ENCODE measurements at places on chromosomes 1 and 21.

DNA sequence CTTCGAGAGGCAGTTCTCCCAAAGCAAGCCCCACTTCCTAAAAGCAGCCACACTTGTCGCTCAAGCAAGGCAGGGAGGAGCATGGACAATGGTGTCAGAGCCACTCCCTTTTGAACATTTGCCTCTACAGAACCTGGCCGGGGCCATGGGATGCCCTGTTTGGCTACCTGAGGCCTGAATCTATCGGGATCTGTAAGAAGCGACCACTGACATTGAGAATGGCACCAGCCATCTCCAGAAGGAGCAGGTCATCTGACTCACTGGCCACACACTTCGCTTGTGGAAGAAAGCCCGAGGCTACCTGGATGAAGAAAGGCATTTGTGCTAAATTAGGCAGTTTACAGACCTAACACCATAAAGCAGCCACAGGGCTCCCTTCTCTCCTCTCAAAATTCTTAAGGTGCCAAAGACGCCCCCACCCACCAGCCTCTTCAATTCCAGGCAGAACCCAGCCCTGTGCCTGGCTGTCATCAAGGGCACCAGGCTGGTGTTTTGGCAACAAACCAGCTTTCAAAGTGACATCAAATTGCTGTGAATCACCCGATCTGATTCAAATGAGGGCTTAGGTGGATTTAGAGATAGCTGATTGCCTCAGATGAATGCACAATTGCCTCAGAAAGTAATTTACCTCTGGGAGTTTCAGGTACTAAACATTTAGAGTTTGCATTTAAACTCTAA lies 104.8 kb downstream of the ETS2 start:
- no peak overlapping the region for H3K4me3 ChIP-seq
- no peak for DNase-seq
- no peak overlapping the region for H3K27ac ChIP-seq
- H3K27me3 ChIP-seq, result no peaks in the 10 kb centered on the region
- no peaks in the 10 kb centered on the region for H3K36me3 ChIP-seq

GRCh38 chr1:240468656-240469055 lies 143.3 kb downstream of the GREM2 start:
- no peak overlapping the region for H3K4me3 ChIP-seq
- no peak overlapping the region for H3K27ac ChIP-seq
- H3K36me3 ChIP-seq, result no peaks in the 10 kb centered on the region
- no peaks in the 10 kb centered on the region for H3K4me1 ChIP-seq

DNA sequence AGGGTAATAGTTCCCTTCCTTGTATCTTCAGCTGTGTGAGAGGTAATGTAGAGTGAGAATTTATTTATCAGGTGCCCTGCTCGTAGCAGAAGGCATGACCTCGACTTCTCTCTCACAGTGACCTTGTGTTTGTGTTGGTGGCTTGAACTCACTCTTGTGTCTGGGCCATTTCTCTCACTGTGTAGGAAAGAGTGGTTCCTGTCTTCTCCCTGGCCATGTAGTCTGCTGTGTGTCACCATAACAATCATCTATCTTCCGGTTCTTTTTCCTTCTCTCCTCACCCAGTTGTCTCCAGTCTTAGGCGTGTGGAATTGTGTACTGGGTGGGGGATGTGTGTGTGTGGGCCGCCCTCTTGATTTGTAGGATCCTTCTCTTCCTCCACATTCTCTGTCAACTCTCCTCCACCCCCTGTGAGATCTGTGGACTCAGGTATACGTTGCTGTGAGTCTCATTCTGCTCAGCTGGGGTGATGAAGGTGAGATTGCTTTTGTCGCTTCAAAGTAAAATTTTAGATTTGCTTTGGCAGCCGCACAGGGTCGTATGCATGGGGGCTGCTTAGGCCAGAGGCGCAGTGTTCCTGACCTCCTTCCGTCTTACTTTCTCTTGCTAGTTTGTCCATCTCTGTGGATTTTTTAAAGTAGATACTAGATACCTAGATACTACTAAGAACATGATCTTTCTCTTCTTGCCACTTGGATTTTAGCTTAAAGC lies 31.6 kb downstream of the MAPKAPK2 start:
- peaks cover 30% of the 10 kb centered on the region for H3K4me1 ChIP-seq
- H3K4me3 ChIP-seq, result no peak overlapping the region
- no peaks in the 10 kb centered on the region for H3K36me3 ChIP-seq
- H3K27me3 ChIP-seq, result no peaks in the 10 kb centered on the region
- no peak overlapping the region for H3K27ac ChIP-seq

GRCh38 chr1:226344441-226345259 lies 35.7 kb upstream of the LIN9 start:
- no peak overlapping the region for H3K27ac ChIP-seq
- H3K4me3 ChIP-seq, result no peak overlapping the region
- no peaks in the 10 kb centered on the region for H3K4me1 ChIP-seq
- no peak for DNase-seq

DNA sequence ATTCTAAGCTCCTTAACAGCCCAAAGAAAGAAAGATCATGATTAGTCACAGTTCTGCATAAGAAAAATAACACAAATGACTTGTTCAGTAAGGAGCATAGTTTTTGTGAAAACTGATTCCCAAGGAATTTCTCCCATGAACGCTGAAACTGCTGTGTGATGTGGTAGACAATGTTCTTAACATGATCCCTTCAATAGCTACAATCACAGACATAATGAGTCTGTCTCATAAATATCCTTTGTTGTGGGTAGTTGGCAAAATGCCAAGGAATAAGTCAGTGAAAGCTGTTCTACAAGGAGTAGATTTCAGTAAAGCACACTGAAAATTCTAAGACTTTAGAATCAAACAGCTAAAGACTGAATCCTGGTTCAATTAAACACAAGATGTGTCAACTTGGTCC lies 404.8 kb downstream of the HLX start:
- no peak overlapping the region for H3K4me3 ChIP-seq
- DNase-seq, result no peak
- H3K36me3 ChIP-seq, result no peaks in the 10 kb centered on the region
- H3K4me1 ChIP-seq, result no peaks in the 10 kb centered on the region
- no peaks in the 10 kb centered on the region for H3K27me3 ChIP-seq

GRCh38 chr1:222632749-222633148 lies 14.9 kb downstream of the MIA3 start:
- H3K4me1 ChIP-seq, result no peaks in the 10 kb centered on the region
- no peaks in the 10 kb centered on the region for H3K27me3 ChIP-seq
- no peak overlapping the region for H3K27ac ChIP-seq
- no peak overlapping the region for H3K4me3 ChIP-seq
- H3K36me3 ChIP-seq, result peaks cover 66% of the 10 kb centered on the region
- no peak for DNase-seq

GRCh38 chr1:209617047-209617673 lies 33.6 kb downstream of the CAMK1G start:
- H3K27me3 ChIP-seq, result no peaks in the 10 kb centered on the region
- no peaks in the 10 kb centered on the region for H3K36me3 ChIP-seq
- DNase-seq, result no peak
- H3K27ac ChIP-seq, result no peak overlapping the region
- H3K4me3 ChIP-seq, result no peak overlapping the region

- no peaks in the 10 kb centered on the region for H3K36me3 ChIP-seq
- no peaks in the 10 kb centered on the region for H3K4me1 ChIP-seq
- DNase-seq, result no peak
- H3K27me3 ChIP-seq, result no peaks in the 10 kb centered on the region
- no peak overlapping the region for H3K4me3 ChIP-seq
Observed at GRCh38 chr1:105442901-105443300, 1613.6 kb upstream of the PRMT6 start.

DNA sequence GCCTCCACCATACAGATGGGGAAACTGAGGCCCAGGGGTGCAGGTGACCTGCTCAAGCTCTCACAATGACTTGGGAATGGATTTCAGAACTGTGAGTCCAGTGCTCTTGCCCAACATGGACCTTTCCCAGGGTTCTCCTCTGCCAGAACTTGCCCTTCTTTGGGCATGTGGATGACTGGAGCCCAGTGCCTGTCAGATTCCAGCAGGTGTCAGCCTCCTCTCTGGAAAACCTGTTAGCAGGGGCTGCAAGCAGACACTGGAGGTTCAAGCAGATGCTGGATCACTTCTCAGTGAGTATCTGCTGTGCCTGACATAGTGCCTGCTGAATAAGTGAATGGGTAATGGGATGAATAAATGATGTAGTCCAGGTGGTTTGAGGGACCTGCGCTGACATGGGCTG lies 314.2 kb upstream of the POU3F1 start:
- H3K4me1 ChIP-seq, result no peaks in the 10 kb centered on the region
- H3K36me3 ChIP-seq, result no peaks in the 10 kb centered on the region

DNA sequence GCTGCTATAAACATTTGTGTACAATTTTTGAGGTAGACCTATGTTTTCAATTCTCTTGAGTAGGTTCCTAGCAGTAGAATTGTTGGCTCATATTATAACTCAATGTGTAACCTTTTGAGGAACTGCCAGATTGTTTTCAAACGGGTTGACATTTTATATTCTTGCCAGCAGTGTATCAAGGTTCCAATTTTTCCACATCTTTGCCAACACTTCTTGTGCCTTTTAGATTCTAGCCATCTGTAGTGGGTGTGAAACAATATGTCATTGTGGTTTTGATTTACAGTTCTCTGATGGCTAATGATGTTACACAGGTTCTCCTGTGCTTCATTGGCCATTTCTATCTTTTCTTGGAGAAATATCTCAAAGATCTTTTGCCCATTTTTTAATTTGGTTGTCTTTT lies 36.4 kb downstream of the MAP3K7CL start:
- H3K36me3 ChIP-seq, result no peaks in the 10 kb centered on the region
- no peaks in the 10 kb centered on the region for H3K4me1 ChIP-seq
- H3K27me3 ChIP-seq, result no peaks in the 10 kb centered on the region
- DNase-seq, result no peak
- no peak overlapping the region for H3K27ac ChIP-seq
- no peak overlapping the region for H3K4me3 ChIP-seq

DNA sequence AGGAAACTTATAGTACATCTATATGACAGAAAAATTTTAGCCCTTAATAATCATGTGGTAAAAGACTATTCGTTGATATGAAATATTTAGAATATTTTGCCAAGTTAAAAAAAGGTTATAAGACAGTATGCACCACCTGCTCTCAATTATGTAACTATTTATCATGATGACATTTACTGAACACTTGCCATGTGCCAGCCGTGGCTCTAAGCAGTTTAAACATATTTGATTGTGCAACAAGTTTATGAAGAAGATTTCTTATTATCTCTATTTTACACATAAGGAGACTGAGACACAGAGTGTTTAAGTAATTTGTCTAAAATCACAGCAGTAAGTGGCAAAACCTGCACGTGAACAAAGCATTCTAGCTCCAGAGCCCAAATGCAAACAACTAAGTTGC lies 199.3 kb upstream of the JUN start:
- no peaks in the 10 kb centered on the region for H3K27me3 ChIP-seq
- no peak for DNase-seq
- H3K4me1 ChIP-seq, result no peaks in the 10 kb centered on the region
- H3K4me3 ChIP-seq, result no peak overlapping the region

- no peaks in the 10 kb centered on the region for H3K4me1 ChIP-seq
- DNase-seq, result no peak
- no peaks in the 10 kb centered on the region for H3K36me3 ChIP-seq
- no peak overlapping the region for H3K4me3 ChIP-seq
- no peak overlapping the region for H3K27ac ChIP-seq
Observed at GRCh38 chr1:15201849-15202551, 45.0 kb upstream of the FHAD1 start.

GRCh38 chr1:84506729-84507453 lies 510 bp upstream of the GNG5 start:
- peak overlapping the region; percentile 94 for H3K4me3 ChIP-seq
- H3K36me3 ChIP-seq, result no peaks in the 10 kb centered on the region
- H3K27me3 ChIP-seq, result no peaks in the 10 kb centered on the region
- H3K27ac ChIP-seq, result peak overlapping the region; percentile 76

DNA sequence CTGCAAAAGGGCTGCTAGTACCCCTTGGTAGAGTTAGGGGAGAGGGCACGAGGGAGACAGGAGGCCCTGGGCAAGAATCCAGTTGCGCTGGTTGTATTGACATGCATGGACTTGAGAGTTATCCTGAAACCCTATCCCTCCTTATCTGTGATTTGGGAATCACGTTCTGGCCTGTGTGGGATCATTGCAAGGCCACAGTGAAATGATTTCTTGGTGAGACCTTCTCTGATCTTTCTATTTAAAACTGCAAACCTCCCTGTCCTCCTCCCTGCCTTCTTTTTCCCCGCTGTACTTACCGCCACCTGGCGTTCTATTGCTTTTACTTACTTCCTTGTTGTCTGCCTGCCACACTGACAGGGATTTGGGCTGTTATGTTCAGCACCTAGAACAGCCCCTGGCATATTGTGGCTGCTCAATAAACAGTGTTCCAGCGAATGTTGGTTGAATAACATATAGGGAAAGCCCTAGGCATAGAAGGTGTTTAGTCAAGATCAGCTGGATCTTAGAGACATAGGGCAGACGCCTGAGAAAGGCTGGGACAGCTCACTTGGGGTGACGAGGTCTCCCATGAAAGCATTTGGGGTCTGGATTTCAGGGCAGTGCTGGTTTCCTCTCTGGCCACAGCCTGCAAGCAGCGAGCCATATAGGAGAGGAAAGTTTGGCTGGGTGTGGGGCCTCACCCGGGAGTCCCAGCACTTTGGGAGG lies 25.6 kb downstream of the ALPL start:
- H3K27ac ChIP-seq, result no peak overlapping the region
- no peaks in the 10 kb centered on the region for H3K36me3 ChIP-seq
- no peaks in the 10 kb centered on the region for H3K4me1 ChIP-seq

- no peak overlapping the region for H3K4me3 ChIP-seq
- no peak for DNase-seq
- H3K27ac ChIP-seq, result no peak overlapping the region
- no peaks in the 10 kb centered on the region for H3K36me3 ChIP-seq
Observed at GRCh38 chr1:208455821-208456220, 211.6 kb upstream of the PLXNA2 start.

DNA sequence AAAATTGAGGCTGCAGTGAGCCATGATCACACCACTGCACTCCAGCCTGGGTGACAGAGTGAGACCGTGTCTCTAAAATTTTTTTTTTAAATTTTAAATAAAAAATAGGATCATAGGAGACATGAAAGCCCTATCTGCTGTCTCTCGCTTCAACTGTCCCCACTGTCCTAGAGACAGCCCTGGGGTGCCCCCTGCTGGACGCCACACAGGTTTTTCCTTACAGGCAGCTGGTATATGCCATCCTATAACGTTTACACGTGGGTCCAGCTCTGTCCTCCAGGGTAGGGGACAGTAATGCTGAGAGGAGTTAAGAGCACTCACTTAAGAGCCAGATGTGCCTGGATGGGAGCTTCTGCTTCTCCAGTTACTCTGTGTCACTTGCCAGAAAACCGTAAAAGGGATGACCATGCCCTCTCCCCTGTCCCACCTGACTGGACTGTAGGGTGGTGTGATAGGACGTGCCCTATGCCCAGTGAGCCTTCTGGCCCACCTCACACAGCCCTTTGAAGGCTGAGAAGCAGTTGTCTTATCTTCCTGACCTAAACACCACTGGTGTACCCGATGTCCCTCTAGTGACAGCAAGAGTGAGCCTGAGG lies 8.5 kb downstream of the FBXO2 start:
- H3K36me3 ChIP-seq, result no peaks in the 10 kb centered on the region
- no peaks in the 10 kb centered on the region for H3K27me3 ChIP-seq
- peaks cover 2% of the 10 kb centered on the region for H3K4me1 ChIP-seq

All from naive thymus-derived CD4-positive, alpha-beta T cell (primary cell).